ENCODE measurements at places on chromosomes 2 and 18.

- no peak overlapping the region for H3K4me3 ChIP-seq
- H3K27me3 ChIP-seq: no peaks in the 10 kb centered on the region
- H3K36me3 ChIP-seq: no peaks in the 10 kb centered on the region
- DNase-seq: no peak
- no peak overlapping the region for H3K27ac ChIP-seq
- no peaks in the 10 kb centered on the region for H3K4me1 ChIP-seq
These were observed 31.9 kb downstream of the SNORC start for GRCh38 chr2:232901736-232902578.

GRCh38 chr18:741931-742512 lies 29.6 kb upstream of the ENOSF1 start:
- H3K27me3 ChIP-seq: no peaks in the 10 kb centered on the region
- no peaks in the 10 kb centered on the region for H3K4me1 ChIP-seq
- no peak for DNase-seq
- H3K27ac ChIP-seq: no peak overlapping the region
- peaks cover 2% of the 10 kb centered on the region for H3K36me3 ChIP-seq

- H3K36me3 ChIP-seq: no peaks in the 10 kb centered on the region
- no peaks in the 10 kb centered on the region for H3K27me3 ChIP-seq
- no peaks in the 10 kb centered on the region for H3K4me1 ChIP-seq
- DNase-seq: no peak
These were observed 99.7 kb upstream of the CAVIN2 start for GRCh38 chr2:191946471-191947182.

GRCh38 chr2:83578405-83578804 lies 880.7 kb downstream of the SUCLG1 start:
- no peaks in the 10 kb centered on the region for H3K36me3 ChIP-seq
- H3K4me1 ChIP-seq: no peaks in the 10 kb centered on the region
- no peak overlapping the region for H3K27ac ChIP-seq
- no peak for DNase-seq

DNA sequence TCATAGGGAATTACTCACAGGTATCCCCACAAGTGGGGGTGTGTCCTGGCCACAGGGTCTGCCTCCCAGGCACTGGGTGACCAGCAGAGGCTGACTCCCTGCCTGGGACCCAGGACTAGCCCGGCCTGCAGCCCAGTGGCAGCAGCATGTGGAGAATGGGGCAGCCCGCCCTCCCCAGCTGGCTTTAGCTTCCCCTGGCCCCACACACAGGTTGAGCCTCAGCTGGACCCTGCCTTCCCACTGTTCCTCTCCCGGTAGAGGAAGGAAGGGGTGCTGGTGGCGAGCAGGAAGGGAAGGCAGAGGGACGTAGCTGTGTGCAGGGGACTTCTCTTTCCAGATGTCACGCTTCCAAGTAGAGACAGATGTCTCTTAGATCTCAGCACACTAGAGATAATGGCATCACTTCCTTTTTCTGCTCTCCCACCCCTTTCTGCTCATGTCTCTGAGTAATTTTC lies 51.4 kb downstream of the EMILIN2 start:
- H3K36me3 ChIP-seq: peaks cover 3% of the 10 kb centered on the region
- H3K27me3 ChIP-seq: no peaks in the 10 kb centered on the region
- H3K27ac ChIP-seq: no peak overlapping the region
- peaks cover 10% of the 10 kb centered on the region for H3K4me1 ChIP-seq
- DNase-seq: peak; percentile 63

DNA sequence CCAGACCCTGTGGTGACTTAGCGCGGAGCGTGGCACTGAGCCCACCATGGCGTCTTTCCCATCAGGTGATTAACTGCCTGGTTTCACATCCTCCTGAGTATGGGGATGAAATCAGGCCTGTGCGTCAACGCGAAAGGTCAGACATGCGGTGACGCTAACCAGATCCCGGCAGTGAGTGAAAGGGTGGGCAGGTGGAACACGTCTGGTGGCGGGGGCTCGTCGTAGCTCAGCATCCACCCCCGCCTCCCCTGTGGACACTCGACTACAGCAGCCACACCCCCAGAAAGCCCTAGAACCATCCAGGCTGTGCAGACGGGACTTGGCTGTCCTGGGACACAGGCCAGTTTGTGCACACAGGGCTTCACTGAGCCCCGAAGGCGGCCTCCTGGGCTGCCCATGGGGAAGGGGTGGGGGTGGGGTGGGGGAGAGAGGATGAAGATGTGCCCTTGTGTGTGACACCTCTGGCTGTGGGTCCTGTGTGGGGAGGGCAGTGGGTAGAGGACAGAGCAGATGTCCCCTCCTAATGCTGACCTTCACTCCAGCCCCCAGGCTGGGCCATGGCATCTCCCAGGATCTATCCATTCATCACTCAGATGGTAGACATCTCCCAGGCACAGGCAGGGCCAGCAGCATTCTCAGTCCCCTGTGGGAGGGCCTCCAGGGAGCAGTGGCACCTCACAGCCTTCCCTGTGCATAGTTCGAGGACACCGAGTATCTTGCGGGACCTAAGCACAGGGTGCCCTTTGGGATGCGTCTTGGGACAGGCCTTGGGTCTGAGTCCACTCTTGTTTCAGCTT lies 27.5 kb downstream of the RAMP1 start:
- H3K27me3 ChIP-seq: no peaks in the 10 kb centered on the region

DNA sequence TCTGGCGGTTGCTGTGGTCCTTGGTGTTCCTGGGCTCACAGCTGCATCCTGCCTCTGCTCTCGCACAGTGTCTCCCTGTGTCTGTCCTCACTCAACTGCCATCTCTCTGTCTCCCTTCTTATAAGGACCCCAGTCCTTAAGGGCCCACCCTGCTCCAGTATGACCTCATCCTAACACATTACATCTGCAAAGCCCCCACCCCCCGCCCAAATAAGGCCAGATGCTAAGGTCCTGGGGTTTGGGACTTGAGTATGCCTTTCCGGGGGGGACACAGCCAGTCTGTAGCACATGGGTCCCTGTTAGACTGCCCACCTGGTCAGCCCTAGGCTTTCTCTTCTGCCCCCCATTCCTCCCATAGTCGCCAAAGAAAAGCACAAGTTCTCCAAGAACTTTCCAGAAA lies 40.7 kb downstream of the FER1L5 start:
- no peak overlapping the region for H3K4me3 ChIP-seq
- peaks cover 8% of the 10 kb centered on the region for H3K4me1 ChIP-seq

DNA sequence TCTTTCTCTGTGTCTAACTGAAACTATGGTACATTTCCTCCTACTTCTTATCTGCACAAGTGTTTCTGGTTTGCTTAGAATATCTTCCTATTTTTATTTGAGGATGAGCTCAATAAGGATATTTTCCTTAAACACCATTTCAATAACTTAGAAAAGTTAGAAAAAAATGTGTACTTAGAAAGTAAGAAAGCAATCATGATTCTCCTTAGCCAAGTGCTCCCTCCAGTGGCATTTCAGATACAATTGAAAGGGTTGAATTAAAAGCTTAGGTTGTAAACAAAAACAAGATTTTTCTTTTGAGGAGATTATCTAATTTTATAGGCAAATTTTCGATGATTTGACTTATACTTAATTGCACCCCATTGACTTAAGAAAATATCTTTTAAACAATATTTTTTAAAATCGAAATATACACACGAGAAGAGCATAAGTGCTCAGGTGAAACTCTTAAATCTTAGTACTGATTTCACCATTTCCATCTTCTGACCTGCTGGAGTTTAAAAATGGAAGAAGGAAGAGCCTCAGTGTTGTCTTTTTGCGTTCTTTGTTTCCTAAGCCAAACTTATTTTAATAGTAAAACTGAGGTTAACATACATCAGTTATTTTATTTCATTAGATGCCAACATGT lies 26.9 kb downstream of the C18orf63 start:
- H3K4me1 ChIP-seq: no peaks in the 10 kb centered on the region
- no peaks in the 10 kb centered on the region for H3K27me3 ChIP-seq
- no peak overlapping the region for H3K4me3 ChIP-seq
- no peaks in the 10 kb centered on the region for H3K36me3 ChIP-seq
- no peak overlapping the region for H3K27ac ChIP-seq

DNA sequence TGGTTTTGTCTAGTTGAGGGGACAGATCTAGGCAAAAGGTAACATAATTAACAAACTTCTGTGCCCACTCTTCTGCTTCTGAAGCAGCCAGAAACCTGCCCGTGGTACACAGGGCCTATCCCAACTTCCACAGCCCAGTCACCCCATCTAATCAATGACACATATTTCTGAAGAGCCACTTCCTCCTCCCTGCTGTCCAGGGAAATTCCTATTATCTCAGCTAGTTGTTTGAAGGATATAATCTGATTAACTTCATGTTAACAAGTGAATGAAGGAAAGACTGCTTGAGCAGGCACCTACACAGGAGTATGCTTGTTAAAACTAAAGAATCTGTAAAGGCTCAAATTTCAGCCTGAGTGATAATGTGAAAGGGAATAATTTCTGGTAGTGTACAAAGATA lies 61.4 kb downstream of the CCDC148 start:
- H3K4me1 ChIP-seq: no peaks in the 10 kb centered on the region
- no peaks in the 10 kb centered on the region for H3K36me3 ChIP-seq
- DNase-seq: no peak
- no peaks in the 10 kb centered on the region for H3K27me3 ChIP-seq
- H3K4me3 ChIP-seq: no peak overlapping the region
- H3K27ac ChIP-seq: no peak overlapping the region

- H3K27ac ChIP-seq: no peak overlapping the region
- no peaks in the 10 kb centered on the region for H3K27me3 ChIP-seq
- no peak overlapping the region for H3K4me3 ChIP-seq
- DNase-seq: no peak
- H3K4me1 ChIP-seq: no peaks in the 10 kb centered on the region
These were observed 501.8 kb upstream of the HS6ST1 start for GRCh38 chr2:128820452-128820851.

DNA sequence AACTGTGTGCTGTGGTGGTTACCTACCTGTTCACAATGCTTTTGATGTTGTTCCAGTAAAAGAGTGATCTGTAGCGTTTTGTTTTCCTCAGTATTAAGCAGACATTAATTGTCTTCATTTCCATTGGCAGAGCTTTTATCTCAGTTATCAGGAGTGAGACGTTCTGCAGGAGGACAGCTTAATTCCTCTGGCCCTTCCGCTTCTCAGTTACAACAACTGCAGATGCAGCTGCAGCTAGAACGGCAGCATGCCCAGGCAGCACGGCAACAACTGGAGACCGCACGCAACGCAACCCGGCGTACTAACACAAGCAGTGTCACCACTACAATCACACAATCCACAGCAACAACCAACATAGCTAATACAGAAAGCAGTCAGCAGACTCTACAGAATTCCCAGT lies 78.3 kb downstream of the KCMF1 start:
- no peak overlapping the region for H3K27ac ChIP-seq
- no peaks in the 10 kb centered on the region for H3K4me1 ChIP-seq
- H3K4me3 ChIP-seq: no peak overlapping the region
- H3K36me3 ChIP-seq: peaks cover 74% of the 10 kb centered on the region

DNA sequence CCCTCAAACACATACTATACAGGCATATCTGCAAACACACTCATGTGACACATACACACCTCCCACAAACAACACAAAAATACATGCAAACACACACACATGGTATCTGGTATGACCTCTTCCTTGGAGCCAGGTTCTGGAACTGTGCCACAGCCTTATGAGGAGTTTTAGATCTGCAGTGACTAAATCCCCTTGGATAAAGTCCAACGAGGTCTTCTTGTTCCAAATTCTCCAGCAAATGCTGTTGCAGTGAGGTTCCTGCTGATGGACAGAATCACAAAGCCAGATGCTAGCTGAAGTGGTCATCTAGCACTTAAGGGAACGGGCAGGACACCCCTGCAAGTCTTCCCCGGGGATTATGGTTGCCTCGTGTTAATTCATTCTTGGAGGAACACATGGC lies 54.5 kb upstream of the DAPL1 start:
- H3K4me3 ChIP-seq: no peak overlapping the region
- DNase-seq: no peak
- H3K27me3 ChIP-seq: no peaks in the 10 kb centered on the region
- H3K4me1 ChIP-seq: no peaks in the 10 kb centered on the region
- H3K36me3 ChIP-seq: no peaks in the 10 kb centered on the region
- H3K27ac ChIP-seq: no peak overlapping the region
